ENCODE measurements at places on chromosomes 7 and 10.

- DNase-seq: no peak
Observed at GRCh38 chr10:118076705-118077104, 30.0 kb upstream of the RAB11FIP2 start.

DNA sequence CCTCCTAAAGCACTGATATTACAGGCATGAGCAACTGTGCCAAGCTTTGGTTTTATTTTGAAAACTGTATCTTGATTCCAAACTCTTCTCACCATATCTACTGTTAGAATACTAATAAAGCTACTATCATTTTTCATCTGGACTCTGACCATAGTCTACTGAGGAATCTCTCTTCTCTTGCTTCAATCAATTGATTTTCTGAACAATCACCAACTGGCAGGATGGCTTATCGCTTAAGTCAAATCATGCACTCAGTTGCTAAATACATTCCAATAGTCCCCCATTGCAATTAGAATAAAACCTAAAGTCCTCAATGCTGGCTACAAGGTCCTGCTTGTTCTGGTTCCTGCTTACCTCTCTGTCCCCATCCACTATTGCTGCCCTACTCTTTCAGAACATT, 2.3 kb upstream of the APBB1IP start:
- no peak for DNase-seq

DNA sequence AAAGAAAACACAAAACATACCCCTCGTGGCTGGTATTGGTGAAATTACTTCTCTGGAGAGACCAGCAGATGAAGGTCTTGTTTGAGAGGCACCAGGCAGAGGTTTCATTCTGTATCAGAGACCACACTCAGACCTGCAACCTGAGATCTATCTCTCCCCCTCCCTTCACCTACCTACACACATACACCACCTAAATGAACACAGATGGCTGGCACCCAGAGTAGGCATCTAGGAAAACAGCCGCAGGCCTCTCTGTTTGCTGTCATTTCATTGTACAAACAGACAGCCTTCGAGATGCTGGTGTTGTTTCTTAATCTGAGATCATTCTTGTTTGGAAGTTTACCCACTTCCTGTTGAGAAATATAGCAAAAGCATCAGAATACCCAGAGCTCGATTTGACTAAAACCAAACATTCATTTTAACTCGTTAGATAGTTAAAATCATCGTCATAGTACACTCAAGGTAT, 173.9 kb upstream of the SLC25A13 start:
- DNase-seq: no peak

GRCh38 chr10:78047314-78047891, 13.7 kb downstream of the RPS24 start:
- peak; percentile 78 for DNase-seq

DNA sequence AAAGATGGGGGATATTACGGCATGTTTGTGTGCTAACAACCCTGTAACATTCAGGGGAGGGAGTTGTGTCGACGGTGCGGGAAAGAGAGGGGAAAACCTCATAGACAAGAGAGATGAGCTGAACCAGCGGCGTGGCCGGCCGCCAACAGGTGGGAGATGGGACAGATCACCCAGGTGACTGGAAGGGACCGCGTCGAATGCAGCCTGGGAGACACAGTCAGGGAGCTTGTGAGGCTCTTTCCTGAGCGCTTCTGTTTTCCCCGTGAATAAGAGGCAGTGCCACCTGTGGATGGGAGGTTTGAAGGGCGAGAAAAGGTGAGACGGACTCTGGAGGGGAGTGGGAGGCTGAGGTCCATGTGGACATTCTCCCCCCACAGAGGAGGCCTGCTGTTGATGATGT, 9.9 kb upstream of the PRKAG2 start:
- no peak for DNase-seq

DNA sequence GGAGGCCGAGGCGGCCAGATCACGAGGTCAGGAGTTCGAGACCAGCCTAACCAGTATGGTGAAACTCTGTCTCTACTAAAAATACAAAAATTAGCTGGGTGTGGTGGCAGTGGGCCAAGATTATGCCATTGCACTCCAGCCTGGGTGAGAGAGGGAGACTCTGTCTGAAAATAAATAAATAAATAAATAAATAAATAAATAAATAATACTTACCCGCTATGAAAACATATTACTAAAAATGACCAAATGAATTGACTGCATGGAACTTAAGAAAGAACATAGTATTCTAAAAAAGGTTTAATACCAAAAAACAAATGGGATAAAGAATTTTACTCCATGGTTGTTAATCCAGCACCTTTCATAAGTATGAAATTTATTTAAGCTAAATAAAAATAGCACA, 305.0 kb downstream of the GATA3 start:
- no peak for DNase-seq

GRCh38 chr7:87875151-87876039, 765 bp downstream of the SLC25A40 start:
- DNase-seq: peak; percentile 25

DNA sequence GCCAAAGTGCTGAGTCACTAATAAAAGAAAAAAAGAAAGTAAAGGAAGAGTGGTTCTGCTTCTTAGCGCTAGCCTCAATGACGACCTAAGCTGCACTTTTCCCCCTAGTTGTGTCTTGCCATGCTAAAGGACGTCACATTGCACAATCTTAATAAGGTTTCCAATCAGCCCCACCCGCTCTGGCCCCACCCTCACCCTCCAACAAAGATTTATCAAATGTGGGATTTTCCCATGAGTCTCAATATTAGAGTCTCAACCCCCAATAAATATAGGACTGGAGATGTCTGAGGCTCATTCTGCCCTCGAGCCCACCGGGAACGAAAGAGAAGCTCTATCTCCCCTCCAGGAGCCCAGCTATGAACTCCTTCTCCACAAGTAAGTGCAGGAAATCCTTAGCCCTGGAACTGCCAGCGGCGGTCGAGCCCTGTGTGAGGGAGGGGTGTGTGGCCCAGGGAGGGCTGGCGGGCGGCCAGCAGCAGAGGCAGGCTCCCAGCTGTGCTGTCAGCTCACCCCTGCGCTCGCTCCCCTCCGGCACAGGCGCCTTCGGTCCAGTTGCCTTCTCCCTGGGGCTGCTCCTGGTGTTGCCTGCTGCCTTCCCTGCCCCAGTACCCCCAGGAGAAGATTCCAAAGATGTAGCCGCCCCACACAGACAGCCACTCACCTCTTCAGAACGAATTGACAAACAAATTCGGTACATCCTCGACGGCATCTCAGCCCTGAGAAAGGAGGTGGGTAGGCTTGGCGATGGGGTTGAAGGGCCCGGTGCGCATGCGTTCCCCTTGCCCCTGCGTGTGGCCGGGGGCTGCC, at the start of gene IL6:
Gene IL6, plus strand, starts transcription at position 294 of the 807 bp plus-strand sequence. Its CDS starts 63 bp downstream, at position 357.
- peak; percentile 48 for DNase-seq

DNA sequence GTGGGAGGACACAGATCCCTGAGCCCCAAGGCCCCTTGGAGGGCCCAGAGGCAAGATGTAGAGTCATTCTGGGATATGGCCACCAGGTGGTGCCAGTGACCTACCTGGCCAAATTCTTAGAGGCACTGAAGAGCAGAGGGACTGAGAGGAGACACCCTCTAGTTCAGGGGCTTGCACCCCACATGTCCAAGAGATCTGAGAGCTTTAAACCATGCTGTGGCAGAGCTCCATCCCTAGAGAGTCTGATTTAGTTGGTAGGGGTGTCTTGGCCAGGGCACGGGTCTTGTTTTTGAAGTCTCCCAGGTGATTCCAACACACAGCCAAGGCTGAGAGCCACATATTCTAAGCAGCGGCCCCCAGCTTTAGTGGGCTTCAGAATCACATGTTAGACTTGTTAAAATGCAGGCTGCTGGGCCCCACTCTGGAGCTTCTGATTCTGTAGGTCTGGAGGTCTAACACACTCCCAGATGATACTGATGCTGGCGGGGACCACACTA, 52.5 kb downstream of the PRF1 start:
- no peak for DNase-seq

- no peak for DNase-seq
Observed at GRCh38 chr7:2030475-2031450, 202.0 kb downstream of the MAD1L1 start.

DNA sequence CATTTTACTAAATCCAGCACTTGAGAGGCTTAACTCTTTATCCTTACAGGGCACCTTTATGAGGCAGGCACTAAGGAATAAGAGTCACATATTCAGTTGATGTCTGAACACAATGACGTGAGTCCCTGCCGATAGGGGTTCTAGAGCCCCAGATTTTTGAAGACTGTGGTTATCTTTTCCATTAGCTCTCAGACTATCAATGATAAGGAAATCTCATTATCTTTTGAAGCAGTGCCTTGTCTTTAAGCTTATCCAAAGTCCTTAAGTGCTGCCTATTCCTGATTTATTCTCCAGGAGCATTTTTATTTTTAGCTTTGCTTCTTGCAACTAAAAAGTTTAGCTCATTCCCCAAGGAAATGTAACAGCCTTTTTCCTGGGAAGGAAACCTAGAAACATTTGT, 444.1 kb upstream of the LRRN3 start:
- DNase-seq: no peak

Measured in NT2/D1 (cell line).